ENCODE measurements at places on chromosomes 13 and 19.

GRCh38 chr13:41970022-41970421, 9.1 kb upstream of the VWA8 start:
- DNase-seq, result no peak

DNA sequence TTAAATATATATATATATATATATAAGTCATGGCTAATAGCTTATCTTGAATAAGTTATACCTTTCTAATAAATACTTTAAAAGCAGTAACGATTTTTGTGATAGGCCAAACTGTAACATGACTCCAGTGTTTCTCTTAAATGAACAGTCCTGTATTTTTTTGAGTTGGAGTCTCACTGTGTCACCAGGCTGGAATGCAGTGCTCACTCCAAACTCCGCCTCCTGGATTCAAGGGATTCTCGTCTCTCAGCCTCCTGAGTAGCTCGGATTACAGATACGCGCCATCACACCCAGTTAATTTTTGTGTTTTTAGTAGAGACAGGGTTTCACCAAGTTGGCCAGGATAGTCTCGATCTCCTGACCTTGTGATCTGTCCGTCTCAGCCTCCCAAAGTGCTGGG, 814.2 kb upstream of the SLITRK5 start:
- no peak for DNase-seq

GRCh38 chr13:73096638-73097037, 37.8 kb downstream of the KLF5 start:
- DNase-seq, result no peak

DNA sequence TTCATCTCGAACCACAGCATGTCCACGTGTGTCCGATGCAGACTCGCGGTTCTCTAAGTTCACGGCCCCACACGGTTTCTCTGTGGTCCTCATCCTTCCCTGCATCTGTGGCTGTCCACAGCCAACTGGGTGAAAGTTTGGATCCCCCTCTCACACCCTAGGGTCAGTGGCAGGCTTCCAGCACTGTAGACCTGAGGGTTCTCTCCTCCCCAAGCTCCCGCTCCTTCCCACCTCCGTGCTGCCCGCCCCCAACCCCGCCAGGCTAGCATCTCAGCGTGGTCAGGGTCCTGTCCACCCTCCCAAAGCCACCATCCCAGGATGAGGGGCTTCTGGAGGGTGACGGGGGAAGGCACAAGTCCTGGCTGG, 3.0 kb downstream of the ANGPTL4 start:
- no peak for DNase-seq

DNA sequence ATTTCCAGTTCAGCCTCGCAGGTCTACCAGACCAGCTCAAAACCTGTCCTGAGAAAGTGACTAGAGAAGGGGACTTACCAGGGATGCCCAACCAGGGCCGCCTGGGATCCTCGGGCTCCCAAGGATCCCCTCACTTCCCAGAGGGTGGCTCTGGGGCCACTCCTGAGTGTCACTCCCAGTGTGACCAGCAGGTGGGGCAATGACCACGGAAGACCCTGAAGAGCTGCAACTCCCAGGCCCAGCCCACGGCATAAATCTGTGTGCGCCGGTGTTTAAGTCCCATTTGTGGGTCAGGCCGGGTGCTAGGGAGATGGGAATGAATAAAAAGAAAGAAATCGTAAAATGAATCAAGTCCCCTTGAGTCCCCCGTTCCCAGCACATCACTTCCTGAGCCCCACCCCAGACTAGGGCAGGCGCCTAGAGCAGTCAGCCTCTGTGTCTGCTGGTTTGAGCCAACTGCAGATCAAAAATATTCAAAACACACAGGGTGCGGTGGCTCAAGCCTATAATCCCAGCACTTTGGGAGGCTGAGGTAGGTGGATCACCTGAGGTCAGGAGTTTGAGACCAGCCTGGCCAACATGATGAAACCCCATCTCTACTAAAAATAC, 10.7 kb downstream of the PTGIR start:
- peak; percentile 92 for DNase-seq

GRCh38 chr13:28530729-28531076, 35.8 kb upstream of the FLT1 start:
- DNase-seq, result no peak

DNA sequence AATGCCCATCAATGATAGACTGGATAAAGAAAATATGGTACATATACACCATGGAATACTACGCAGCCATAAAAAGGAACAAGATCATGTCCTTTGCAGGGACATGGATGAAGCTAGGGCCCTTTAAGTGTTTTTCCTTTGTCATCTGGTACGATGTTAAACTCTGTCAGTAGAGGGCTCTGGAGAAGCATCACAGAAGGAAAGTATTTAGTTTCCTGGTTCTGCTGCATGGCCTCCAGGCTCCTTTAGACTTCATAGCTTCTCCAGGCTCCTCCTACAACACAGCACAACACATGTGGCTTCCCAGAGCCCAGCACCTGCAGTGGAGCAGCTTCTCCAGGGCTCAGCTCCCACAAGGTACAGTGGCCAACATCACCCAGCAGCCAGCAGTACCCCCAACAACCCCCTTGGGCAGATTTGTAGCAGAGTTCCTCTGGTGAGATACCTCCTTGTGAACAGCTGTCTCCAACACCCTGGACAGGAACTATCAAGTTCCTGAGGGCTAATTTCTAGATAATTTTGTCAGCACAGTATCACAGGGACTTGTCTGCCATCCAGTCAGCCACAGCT, 63.4 kb downstream of the KCTD12 start:
- no peak for DNase-seq

GRCh38 chr13:43880926-43881325, 1.2 kb downstream of the LACC1 start:
- no peak for DNase-seq

DNA sequence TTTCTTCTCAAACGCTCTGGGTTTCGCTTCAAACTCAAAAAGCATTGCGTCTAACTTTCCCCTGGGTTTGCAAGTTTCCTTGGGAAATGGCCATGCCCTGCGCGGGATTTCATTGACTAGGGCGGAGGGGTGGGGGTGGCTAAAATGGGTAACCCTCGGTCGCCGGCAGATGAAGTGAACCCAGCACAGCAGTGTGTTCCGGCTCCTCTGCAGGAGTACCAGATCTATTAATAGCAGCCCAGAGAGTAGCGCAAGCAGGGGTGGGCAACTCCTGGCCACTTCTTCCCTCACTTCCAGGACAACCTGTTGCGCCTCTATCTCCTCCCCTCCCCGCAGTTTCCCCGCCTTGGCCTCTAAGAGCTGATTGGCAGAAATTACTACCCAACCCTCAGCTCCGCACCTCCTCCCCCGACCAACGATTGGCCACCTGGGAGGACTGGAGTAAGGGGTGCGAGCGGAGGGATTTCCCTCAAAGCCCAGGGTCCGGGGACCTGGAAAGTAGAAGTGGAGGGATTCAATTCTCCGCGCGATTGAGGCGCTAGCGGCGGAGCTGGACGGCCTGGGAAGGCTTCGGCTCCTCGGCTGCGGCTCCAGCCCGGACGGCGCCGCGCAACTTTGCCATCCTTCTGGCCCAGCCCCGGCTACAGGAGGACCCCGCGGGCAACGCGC, at the start of gene FREM2:
TSS of gene FREM2 (plus strand) at position 501 of the 669 bp plus-strand sequence. CDS start 268 bp downstream, outside the sequence.
- DNase-seq, result peak; percentile 56

DNA sequence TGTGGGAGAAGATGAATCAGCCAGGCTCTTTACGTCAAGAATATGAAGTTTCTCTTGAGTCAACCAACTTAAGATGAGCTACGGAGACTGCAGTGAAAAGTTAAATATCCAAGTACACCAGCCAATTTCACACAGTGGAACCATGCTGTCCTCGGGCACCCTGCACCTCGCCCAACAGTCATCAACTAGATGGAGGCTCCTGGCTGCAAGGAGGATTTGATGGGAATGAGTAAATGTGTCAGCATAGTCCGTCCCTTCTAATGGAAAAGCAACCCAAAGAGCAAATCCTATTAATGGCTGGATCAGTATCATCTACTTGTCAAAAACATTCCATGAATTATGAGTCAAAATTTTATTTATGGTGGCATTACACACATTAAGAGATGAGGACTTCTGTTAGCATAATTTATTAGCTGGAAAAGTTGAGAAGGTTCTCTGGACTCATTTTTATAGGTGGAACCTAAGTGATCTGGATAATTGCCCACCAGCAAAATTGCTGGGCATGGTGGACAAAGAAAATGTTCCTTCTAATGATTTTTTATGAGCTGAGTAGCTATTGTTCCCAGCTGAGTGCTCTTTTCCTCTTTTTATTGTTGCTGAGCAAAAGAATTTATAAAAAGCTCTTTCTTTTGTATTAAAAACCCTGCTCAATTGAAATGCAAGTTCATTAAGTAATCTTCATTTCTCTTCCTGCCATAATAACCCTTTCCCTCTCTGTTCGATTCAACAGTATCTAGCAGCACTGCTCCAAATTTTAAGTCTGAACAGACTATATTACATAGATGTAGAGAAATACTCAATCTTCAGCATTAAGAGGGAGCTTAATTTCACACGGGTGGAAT, 88.4 kb downstream of the DNAJC15 start:
- no peak for DNase-seq

GRCh38 chr19:41939861-41940730, 11.8 kb upstream of the ERFL start:
- DNase-seq, result no peak

- peak; percentile 77 for DNase-seq
Observed at GRCh38 chr13:112873851-112874750, 94.9 kb upstream of the MCF2L start.

- DNase-seq, result no peak
Observed at GRCh38 chr13:97125810-97126738, 96.1 kb upstream of the MBNL2 start.

DNA sequence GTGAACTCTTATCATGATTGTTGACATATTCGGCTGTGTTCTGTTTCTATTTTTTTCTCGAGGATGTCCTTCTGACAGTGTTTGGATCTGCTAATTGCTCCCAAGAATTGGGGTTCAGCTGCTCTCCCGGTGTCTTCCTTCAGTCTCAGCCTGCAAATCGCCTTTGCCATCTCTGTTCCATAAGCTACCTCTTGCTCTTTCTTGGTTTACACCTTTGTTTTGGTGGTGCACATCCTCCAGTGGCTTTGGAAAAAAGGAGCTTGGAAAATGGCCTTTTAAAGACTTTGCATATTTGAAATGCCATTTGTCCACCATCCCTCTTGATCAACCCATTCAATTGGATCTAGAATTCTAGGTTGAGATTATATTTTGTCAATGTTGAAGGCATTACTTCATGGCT, 137.2 kb downstream of the URI1 start:
- no peak for DNase-seq

DNA sequence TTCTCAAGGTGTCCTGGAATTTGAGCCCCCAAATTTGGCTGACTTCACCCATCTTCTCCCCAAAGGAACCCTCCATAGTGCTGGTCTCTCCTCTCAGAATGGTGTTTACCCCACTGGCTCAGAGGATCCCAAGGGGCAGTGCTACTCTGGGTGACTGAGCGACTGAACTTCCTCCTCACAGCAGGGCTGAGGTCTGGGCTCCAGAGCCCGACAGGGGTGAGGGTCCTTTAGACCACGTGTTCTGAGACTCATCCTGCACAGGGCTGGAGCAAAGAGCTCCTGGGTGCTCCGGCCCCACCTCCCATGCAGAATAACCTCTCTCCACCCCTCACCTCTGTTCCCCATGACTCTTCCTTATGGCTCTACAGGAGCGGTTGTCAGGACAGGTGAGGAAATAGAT, 23.2 kb upstream of the CD33 start:
- no peak for DNase-seq

DNA sequence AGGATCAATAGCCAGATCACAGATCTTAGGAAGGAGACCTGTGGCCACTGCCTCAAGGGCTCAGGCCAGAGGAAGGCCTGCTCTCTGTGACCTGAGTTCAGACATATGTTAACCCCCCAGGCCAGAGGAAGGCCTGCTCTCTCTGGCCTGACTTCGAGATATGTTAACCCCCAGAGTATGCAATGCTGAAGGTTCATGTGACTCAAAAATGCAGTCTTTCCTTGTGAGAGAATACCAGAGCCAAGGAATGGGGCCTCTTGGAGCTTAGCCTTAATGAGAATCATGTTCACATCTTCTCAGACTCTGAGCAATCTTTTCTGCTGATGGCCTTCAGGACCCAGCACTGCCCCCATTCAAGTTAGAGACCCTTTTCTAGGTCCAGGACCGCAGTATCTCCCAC, 36.7 kb downstream of the MBNL2 start:
- no peak for DNase-seq

DNA sequence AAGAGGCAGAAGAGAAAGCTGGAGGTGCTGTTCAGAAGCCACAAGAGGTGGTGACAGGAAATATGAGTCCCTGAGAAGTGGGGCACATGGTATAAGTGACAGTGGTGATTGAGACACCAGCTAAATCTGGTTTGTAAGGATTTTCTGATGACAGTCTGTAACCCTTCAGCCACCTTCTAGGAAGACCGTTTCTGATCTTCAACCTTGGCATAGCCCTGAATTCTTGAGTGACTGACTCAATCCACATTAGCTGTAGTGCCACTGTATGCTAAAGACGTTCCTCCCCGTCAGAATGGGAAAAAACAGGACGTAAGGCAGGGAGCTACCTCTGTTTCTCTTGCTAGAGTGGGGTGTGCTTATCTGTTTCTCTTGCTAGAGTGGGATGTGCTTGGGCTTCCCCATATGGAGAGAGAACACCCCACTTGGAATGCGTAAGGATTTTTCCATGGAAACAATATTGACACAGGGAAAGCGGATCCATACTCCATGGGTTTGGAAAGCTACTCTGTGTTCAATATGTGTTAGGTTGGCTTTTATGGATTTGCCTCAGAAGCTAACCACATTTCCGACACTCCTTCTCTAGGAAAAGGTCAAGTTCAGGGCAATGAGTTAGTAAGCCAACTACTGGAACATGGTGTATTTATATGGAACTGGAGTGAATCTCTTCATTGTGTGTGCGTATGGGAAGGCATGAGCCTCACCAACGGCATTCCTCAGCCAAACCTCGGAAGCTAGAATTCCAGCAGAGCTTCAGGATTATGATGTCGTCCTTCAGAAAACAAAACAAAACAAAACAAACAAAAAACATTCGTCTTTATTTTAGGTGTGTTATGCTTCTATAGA, 948.8 kb upstream of the SLC10A2 start:
- no peak for DNase-seq

GRCh38 chr13:99747403-99747710, 224.2 kb downstream of the ZIC5 start:
- no peak for DNase-seq

Measured in posterior cingulate gyrus (tissue), 11 donors.